ENCODE measurements at places on chromosomes 7 and 10.

- DNase-seq = no peak
These were observed 9.0 kb upstream of the FKBP9 start for GRCh38 chr7:32948202-32948601.

GRCh38 chr7:25922296-25922695 is 229.7 kb upstream of the NFE2L3 start:
- DNase-seq = no peak

DNA sequence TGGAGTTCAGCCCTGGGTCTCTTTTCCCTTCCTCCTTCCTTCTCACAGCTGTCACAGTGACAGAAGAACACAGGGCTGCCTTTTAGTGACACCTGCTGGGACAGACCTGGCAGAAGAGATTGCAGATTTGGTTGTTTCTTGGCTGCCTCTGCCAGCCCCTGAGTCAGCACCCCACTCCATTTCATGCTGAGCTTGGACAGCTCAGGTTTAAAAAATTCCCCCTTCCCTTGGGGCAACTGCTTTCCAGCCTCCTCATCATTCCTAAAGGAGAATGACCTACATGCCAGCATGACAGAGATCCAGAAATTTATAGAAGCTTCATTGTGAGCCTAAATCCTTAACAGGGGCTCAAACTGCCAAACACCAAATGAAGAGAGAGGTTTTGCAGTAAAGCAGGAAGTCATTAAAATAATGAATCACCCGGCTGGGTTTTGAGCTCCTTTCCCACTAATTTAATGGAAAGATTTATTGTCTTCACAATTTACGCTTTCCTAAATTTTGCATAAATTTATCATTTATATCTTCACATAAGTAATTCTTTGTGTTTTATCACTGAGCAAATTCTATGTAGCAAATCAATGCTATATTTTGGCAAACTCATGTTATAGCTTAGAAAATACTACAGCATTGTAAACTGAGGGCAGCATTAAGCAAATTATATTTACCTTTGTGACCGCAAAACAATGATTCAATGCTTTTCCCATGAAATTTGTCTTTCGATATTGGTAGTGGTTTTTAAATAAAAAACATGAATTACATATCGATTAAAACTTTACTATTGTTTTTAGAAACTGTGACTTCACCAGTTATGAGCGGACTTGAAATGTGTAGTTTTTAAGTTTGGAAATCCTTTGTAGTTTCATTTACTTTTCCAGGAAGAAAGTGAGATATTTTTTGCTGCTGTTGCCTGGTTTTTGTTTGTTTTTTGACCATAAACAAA is 399.5 kb upstream of the ANKRD30A start:
- DNase-seq = no peak

GRCh38 chr7:77838929-77839491 is 40.4 kb downstream of the PHTF2 start:
- no peak for DNase-seq

GRCh38 chr10:108913300-108913699 is 1010.0 kb downstream of the XPNPEP1 start:
- DNase-seq = no peak

DNA sequence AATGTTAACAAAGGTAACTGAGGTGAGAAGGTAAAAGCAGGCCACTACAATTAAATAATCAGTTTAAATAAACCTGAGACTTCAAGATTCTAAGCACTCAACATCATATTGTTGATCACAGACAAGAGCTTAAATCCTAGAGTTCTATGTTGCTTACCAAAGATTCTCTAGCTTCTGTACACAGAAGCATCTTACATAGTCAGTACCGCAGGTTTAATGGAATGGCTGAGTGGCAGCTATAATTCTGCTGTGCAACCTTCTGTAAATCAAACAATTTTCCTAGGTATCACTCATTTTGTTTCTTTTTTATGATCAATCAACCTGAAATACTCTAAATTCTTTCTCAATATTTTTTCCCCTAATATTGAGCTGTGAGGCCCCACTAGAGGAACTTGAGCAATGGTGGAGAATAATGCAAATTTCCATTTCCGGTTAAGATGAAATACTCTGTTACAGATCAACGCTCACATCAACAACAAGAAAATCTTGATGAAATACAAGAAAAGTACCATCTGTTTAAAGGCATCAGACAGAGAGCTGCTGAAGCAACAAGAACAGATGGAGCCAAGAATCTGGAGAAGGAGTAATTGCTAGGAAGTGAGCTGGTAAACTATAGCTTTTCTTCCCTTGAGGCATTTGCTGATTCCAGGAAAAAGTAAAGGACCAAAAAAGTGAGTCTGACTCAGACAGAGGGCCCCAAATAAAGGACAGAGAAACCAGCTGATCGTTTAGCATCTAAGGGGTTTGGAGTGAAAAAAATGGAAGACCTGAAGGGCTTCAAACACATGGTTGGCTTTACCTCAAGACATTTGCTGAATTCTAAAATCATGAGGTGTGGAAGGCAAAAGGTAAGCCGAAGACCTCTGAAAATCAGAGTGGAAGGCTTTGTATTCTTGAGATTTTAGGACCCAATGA is 22.6 kb downstream of the PNPLA8 start:
- DNase-seq = peak; percentile 60

DNA sequence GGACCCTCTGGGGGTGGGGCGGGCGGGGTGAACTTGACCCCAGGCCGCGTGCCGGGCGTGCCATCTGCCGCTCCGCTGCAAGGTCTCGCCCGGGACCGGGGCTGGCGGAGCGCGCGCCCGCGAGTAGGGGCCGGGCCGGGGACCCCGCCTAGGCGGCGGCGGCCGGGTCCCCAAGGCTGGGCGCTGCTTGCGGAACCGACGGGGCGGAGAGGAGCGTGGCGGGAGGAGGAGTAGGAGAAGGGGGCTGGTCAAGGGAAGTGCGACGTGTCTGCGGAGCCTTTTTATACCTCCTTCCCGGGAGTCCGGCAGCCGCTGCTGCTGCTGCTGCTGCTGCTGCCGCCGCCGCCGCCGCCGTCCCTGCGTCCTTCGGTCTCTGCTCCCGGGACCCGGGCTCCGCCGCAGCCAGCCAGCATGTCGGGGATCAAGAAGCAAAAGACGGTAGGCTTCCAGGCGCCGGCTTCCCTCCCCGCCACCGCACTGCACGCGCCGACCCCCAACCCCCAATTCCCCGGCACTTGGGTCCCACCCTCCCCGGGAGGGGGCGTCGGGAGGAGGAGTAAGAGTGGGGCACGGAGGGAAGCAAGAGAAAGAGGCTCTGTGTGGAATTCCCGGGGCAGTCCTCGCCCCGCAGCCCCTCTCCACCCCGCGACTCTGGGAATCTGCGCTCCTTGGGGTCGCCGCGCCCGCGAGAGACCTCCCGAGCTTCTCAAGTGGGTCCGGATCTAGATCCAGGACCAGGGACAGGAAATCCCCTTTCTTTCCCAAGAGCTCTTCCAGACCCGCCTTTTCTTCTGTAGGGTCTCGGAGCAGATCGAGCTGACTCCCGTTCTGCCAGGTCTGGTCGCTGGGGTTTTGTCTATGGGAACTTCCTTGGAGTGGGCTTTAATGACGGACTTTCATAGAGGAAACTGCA is at the start of gene PAPSS2:
Gene PAPSS2, plus strand, starts transcription at position 308 of the 913 bp plus-strand sequence. Its CDS starts 104 bp downstream, at position 412.
- DNase-seq = peak; percentile 50

- no peak for DNase-seq
These were observed 26.4 kb downstream of the MBL2 start for GRCh38 chr10:52746169-52746568.

GRCh38 chr10:76202777-76203176 is 771.4 kb downstream of the LRMDA start:
- DNase-seq = no peak

- no peak for DNase-seq
These were observed 1.5 kb upstream of the LOXL4 start for GRCh38 chr10:98269435-98269912.
